GM23248 (cell line): ENCODE measurements at places on chromosomes 4 and X. TPM values are rescaled to one million over a fixed set of nuclear protein-coding genes. Genes with fewer than 3 reads are reported as not detected.

DNA sequence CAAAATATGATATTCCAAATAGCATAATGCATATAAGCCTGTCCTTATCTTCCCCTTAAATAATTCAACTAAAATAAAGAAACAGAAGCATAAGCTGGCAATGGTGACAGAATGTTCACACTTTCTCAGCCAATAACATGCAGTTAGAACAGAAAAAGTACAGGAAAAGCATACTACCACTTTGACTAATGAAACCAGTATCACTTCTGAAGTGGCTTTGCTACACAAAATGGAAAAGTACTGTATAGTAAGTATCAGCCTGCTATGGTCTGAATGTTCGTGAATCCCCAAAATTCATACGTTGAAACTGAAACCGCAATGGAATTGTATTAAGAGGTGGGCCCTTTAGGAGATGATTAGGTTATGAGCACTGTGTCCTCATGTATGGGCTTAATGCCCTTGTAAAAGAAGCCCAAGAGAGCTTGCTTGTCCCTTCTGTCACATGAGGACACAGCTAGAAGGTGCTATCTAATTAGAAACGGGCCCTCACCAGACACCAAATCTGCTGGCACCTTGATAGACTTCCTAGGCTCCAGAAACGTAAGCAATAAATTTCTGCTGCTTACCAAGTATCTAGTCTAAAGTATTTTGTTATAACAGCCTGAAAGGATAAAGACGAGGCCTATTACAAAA lies 102.6 kb downstream of the PRDM5 start:
- DNase-seq, result no peak
- H3K27me3 ChIP-seq, result no peaks in the 10 kb centered on the region
- no peak overlapping the region for H3K4me3 ChIP-seq
- H3K36me3 ChIP-seq, result no peaks in the 10 kb centered on the region

GRCh38 chr4:47010912-47011446 lies 17.6 kb upstream of the GABRA4 start:
- H3K27ac ChIP-seq, result no peak overlapping the region
- DNase-seq, result no peak
- no peaks in the 10 kb centered on the region for H3K27me3 ChIP-seq
- H3K4me1 ChIP-seq, result no peaks in the 10 kb centered on the region
- no peak overlapping the region for H3K4me3 ChIP-seq

- H3K27me3 ChIP-seq, result no peaks in the 10 kb centered on the region
- H3K4me1 ChIP-seq, result no peaks in the 10 kb centered on the region
- no peaks in the 10 kb centered on the region for H3K36me3 ChIP-seq
- H3K27ac ChIP-seq, result no peak overlapping the region
Observed at GRCh38 chrX:153595859-153596857, 2.8 kb downstream of the CCNQ start.

The MAGEA8 gene
- total RNA-seq, result not detected in 2 replicates

GRCh38 chr4:119310826-119311225 lies 11.1 kb downstream of the FABP2 start:
- no peaks in the 10 kb centered on the region for H3K27me3 ChIP-seq
- no peak for DNase-seq
- no peak overlapping the region for H3K4me3 ChIP-seq
- H3K36me3 ChIP-seq, result no peaks in the 10 kb centered on the region
- peaks cover 14% of the 10 kb centered on the region for H3K4me1 ChIP-seq

- no peak overlapping the region for H3K4me3 ChIP-seq
- no peaks in the 10 kb centered on the region for H3K27me3 ChIP-seq
- peak; percentile 42 for DNase-seq
- H3K27ac ChIP-seq, result peak overlapping the region; percentile 72
Observed at GRCh38 chr4:94508806-94509205, 57.1 kb downstream of the PDLIM5 start.

- no peak overlapping the region for H3K27ac ChIP-seq
- DNase-seq, result no peak
- H3K4me1 ChIP-seq, result no peaks in the 10 kb centered on the region
- H3K36me3 ChIP-seq, result no peaks in the 10 kb centered on the region
- no peaks in the 10 kb centered on the region for H3K27me3 ChIP-seq
Observed at GRCh38 chr4:147011411-147011810, 65.7 kb upstream of the TTC29 start.

GRCh38 chrX:155333544-155334100 lies 792 bp downstream of the CLIC2 start:
- H3K27me3 ChIP-seq, result no peaks in the 10 kb centered on the region
- H3K36me3 ChIP-seq, result no peaks in the 10 kb centered on the region
- no peaks in the 10 kb centered on the region for H3K4me1 ChIP-seq

DNA sequence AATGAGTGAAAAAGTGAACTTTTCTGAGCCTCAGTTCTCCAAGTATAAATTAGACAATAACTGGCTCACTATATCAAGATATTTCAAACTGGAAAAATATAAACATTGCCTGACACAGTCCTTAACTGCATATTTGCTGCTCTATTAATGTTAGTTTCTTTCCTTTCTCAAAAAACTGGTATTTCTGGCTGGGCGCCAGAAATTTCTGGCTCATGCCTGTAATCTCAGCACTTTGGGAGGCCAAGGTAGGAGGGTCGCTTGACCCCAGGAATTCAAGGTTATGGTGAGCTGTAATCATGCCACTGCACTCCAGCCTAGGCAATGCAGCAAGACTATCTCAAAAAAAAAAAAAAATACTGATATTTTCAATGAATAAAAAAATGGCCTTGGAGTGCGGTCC lies 227.0 kb downstream of the MAGEB17 start:
- H3K4me3 ChIP-seq, result no peak overlapping the region
- no peak for DNase-seq
- H3K36me3 ChIP-seq, result no peaks in the 10 kb centered on the region
- no peak overlapping the region for H3K27ac ChIP-seq

DNA sequence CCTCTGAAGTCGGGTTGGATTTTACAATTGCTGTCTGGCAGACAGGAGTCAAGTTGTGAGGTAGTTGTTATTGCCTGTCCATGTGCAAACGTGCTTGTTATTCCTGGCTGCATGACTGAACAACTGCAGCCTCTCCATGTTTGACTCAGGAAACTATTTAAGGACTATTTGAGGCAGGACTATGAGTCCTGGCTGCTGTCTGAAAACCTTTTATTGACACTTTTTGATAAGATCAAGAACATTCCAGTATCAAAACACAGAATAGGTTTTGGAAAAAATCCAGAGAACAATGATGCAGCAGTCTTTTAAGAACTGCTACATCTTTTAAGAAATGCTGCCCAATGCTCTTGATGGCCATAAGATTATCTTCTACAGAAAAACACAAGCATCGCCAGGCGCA lies 10.0 kb upstream of the SPRY1 start:
- no peaks in the 10 kb centered on the region for H3K36me3 ChIP-seq
- no peak for DNase-seq
- H3K27me3 ChIP-seq, result no peaks in the 10 kb centered on the region
- no peaks in the 10 kb centered on the region for H3K4me1 ChIP-seq

DNA sequence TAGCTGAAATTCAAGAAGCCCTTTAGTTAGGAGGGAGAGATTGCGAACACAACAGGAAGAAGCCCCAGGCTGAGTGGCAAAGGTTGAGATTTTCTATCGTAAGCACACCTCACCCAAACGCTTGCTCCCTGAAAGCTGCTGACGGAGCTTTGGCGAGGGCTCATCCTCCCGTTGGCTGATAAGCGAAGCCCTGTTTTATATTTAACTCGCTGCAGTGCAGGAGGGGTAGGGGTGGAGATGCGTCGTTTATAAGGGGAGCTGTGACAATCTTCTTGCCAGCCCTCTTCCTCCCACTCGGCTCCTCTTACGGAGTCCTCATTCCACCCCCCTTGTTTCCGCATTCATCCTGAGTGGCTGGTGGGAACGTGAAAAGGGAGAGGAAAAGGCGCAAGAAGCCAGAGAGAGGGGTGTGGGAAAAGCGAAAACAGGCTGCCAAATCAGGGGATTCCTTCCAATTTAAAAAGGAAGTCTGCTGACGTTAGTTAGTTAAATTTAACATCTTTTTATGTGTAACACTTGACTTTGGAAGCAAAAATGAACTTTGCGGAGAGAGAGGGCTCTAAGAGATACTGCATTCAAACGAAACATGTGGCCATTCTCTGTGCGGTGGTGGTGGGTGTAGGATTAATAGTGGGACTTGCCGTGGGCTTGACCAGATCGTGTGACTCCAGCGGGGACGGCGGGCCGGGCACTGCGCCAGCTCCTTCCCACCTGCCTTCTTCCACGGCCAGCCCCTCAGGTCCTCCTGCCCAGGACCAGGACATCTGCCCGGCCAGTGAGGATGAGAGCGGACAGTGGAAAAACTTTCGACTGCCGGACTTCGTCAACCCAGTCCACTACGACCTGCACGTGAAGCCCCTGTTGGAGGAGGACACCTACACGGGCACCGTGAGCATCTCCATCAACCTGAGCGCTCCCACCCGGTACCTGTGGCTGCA lies at the start of gene ENPEP:
Gene ENPEP, plus strand, starts transcription at position 275 of the 938 bp plus-strand sequence. Its CDS starts 260 bp downstream, at position 535.
- peak within 1 kb of the TSS; percentile 73 for H3K4me3 ChIP-seq
- no peaks in the 10 kb centered on the region for H3K27me3 ChIP-seq
- H3K4me1 ChIP-seq, result peaks cover 14% of the 10 kb centered on the region
- peak; percentile 54 for DNase-seq
- H3K27ac ChIP-seq, result no peak within 1 kb of the TSS
- H3K36me3 ChIP-seq, result no peaks in the 10 kb centered on the region

GRCh38 chr4:184459413-184459812 lies 14.9 kb downstream of the IRF2 start:
- peaks cover 31% of the 10 kb centered on the region for H3K4me1 ChIP-seq
- H3K4me3 ChIP-seq, result no peak overlapping the region
- no peaks in the 10 kb centered on the region for H3K27me3 ChIP-seq

The DNAJB14 gene
- 30.4 and 43.8 TPM in 2 replicates for total RNA-seq

GRCh38 chrX:68942840-68943239 lies 114.0 kb downstream of the EFNB1 start:
- H3K4me3 ChIP-seq, result no peak overlapping the region
- DNase-seq, result no peak
- H3K27ac ChIP-seq, result no peak overlapping the region
- no peaks in the 10 kb centered on the region for H3K27me3 ChIP-seq

DNA sequence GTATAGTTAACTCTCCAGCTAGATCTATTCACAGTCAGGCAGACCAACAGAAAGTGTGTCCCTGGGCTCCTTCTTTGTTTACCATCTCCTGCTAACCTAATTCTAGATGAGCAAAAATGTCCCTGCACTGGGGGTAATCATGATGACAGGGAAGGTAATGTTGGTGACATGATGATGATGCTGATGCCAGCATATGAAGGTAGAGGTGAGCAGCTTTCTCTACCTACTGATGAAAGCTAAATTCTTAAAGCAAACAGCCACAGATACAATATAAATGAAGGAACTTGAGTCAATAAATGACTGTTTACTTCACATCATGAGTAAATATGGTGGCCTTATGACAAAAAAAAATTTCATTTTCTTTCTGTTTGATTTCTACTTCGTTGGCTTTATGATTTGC lies 78.5 kb downstream of the NKX6-1 start:
- H3K27me3 ChIP-seq, result no peaks in the 10 kb centered on the region
- no peak overlapping the region for H3K27ac ChIP-seq
- DNase-seq, result no peak
- no peaks in the 10 kb centered on the region for H3K4me1 ChIP-seq
- H3K36me3 ChIP-seq, result no peaks in the 10 kb centered on the region

The XAGE2 gene
- total RNA-seq, result not detected in 2 replicates

DNA sequence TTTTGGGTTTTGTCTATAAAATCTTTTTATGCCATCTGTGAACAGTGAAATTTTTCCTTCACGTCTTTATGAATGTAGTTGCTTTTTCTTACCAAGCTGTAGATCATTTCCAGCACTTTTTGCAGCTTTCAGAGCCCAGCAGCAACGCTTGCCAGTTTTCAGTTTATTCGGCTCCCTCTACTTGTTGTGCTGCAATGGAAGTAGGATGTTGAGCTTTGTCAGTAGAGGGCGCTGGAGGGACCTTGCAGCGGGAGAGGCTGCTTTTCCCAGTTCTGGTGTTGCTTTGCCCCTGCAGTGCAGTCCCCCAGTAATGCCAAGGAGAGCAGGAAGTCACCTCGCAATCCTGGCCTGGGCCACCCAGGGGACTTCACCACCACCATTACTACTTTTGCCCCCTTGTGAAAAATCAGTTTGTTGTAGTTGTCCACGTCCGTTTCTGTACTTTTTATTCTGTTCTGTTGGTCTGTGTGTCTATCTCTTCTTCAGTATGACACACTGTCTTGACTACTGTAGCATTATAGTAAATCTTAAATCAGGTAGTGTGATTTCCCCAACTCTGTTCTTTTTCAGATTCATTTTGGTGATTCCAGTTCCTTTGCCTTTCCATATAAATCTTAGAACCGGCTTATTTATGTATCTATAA lies 21.8 kb downstream of the CMC4 start:
- no peaks in the 10 kb centered on the region for H3K36me3 ChIP-seq
- DNase-seq, result peak; percentile 66
- H3K4me3 ChIP-seq, result no peak overlapping the region
- no peaks in the 10 kb centered on the region for H3K27me3 ChIP-seq
- H3K4me1 ChIP-seq, result peaks cover 3% of the 10 kb centered on the region; the same call in 1 of the 2 replicates
- peak overlapping the region; percentile 12; the same call in 1 of the 2 replicates for H3K27ac ChIP-seq

The MMRN1 gene
- total RNA-seq, result not detected in 2 replicates

DNA sequence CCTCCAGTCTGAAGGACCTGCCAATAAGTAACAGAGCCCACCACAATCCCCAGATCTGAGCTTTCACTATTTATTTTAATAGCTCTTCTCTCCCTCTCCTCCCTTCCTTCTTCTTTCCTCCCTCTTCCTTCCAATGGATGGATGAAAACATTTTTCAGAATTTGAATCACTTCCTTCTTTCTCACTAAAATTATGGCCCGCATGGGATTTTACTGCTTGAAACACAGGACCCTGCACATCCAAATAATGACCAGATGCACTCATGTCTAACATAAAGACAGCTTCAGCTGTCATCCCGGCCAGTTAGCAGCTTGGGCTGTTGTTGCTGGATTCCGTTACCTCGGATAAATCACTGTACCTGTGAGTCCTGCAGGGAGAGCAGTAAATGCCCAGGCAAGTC lies 5.4 kb upstream of the PHEX start:
- H3K36me3 ChIP-seq, result no peaks in the 10 kb centered on the region
- no peak overlapping the region for H3K4me3 ChIP-seq
- no peak overlapping the region for H3K27ac ChIP-seq
